Stimulated activated CD4-positive, alpha-beta T cell treated with anti-CD3 and anti-CD28 coated beads, Interleukin-12 subunit alpha, Interleukin-12 subunit beta, amount 100 ng/mL, for 24 hours (primary cell): ENCODE measurements at places on chromosomes 2 and 18.

DNA sequence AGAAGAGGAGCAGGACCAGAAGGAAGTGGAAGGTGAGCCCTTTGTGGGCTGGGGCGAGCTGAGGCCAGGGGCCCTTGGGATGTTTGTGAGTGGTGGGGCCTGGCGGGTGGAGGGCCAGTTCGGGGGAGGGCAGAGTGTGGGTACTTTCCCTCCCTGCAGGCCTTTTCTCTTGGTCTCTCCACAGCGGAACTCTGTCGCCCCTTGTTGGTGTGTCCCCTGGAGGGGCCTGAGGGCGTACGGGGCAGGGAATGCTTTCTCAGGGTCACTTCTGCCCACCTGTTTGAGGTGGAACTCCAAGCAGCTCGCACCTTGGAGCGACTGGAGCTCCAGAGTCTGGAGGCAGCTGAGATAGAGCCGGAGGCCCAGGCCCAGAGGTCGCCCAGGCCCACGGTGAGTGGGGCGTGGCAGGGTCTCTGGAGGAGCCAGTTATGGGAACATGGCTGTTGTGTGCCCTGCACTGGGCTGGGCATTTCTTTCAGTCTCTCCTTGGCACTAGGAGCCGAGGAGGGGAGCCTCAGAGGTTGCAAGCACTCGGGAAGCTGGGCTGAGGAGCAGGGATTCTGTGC, 10.8 kb downstream of the STK11IP start:
- DNase-seq = no peak

GRCh38 chr2:231172025-231172424, 26.4 kb upstream of the ARMC9 start:
- no peak for DNase-seq

GRCh38 chr2:185628985-185629384, 109.6 kb upstream of the FSIP2 start:
- no peak for DNase-seq

DNA sequence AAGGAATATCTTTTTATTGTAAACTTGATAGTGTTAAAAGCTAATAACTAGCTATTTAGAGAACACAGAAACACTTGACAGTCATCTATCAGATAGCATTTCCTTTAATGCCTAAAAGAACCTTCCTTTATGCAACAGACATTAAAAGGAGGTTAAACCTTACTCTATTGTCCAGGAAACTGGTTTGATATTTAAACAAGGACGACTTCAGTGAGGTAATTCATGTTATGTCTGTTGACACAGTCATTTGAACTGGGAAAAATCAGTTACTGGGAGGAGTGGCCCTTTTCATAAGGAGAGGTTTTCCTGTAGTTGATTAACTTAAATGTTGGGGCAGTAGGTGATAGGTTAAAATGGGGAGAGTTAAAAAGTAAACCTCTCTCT, 6.7 kb downstream of the TGIF1 start:
- no peak for DNase-seq

DNA sequence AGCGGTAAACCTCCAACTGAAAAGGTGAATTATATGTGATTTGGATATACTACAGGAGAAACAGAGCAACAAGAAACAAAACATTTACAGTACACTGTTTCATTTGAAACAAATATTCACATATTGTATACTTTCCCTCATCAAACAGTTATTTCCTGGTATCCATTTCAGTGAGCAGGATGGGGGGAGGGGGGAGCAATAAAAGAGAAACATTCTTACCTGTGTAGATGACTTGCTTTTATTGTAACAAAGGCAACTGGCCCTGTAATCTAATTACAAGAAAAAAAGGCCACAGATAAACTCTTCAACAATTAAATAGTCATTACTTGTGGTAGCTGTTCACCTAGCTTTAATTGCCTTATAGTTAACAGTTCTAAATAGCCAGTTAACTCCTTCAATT, 3.9 kb upstream of the PPP1CB start:
- no peak for DNase-seq

GRCh38 chr2:240731178-240731545, 39.5 kb downstream of the AQP12A start:
- DNase-seq = no peak

DNA sequence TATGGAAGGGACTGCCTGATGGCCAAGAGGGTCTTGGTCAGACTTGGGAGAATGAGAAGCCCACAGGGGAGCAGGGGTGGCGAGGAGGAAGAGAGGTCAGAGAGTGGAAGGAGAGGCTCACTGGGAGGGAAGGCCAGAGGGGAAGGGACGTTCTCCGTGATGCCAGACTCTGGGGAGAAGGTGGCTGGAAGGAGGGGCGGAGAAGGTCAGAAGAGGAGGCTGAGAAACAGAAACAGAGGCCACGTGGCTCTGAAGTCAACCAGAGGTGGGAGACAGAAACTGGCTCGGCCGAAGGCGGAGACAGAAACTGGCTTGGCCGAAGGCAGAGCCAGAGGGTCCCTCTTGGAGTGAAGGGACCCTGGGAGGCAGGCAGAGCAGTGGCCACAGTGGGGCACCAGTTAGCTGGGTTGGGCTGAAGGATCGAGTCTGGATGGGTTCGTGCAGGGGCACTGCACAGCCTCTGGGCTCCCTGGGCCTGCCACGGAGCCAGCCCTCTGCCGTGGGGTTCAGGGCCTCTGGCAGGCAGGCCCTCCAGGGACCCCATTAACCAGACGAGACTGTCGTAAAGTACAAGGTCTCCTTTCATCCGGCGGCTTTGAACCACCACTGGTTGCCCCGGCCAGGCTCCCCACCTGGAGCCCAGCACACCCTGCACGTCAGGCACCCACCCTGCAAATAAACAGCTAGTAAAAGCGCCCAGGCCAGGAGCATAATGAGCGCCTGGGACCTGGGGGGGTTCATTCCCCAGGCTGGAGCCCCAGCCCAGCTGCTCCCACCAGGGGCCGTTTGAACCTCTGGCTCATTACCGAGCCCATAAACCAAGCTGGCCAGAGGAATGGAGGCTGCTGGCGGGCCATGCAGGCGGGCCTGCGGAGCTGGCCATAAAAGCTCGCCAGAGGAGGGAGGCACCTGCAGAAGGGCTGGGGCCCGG, 218.8 kb downstream of the DYSF start:
- DNase-seq = no peak

DNA sequence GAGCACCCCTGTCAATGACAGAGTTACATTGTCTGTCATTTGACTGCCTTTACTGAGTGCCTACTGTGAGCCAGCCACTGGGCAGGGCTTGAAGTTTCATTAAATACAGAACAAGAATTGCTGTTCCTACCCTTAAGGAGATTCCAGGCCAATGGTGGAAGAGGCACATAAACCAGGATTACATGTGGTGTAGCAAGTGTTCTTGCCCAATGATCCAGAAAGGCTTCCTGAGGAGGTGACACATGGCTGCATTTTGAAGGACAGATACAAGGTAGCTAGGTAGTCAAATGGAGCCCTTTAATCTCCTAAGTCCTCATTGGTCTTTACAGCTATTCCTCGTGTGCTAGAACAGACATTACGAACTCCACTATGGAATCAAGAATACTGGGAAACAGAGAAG, 312.7 kb downstream of the ETAA1 start:
- DNase-seq = no peak

GRCh38 chr2:218960309-218961165, 1.1 kb downstream of the CDK5R2 start:
- no peak for DNase-seq

DNA sequence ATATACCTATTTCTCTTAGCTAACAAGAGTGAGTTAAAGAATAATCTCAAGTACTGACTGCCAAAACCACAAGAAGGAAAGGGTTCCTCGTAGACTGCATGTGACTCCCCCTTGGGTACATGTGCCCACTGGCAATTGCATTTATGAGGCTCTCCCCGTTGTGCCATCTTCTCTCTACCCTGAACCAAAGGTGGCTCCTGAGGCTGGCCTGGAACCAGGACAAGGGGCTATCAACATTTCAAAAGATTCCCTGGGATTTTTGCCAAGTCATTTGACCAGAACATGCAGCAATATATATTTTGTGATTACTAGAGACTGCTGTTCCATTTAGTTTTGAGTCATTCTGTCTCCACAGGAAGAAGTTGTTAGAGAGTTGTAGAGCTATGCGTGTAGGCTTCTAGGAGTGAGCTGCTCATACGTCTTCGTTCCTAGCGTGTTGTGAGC, 45.8 kb downstream of the LAMA3 start:
- DNase-seq = no peak

GRCh38 chr2:240461471-240462072, 26.1 kb downstream of the GPC1 start:
- DNase-seq = no peak

DNA sequence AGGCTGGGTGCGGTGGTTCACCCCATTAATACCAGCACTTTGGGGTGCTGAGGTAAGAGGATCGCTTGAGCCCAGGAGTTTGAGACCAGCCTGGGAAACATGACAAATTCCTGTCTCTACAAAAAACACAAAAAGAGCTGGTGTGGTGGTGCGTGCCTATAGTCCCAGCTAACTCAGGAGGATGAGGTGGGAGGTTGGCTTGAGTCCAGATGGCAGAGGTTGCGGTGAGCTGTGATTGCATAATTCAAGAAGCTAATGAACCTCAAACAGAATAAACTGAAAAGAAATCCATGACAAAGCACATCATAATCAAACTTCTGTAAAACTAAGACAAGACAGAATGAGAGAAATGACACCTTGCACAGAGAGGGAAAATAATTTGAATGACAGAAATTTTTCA, 54.8 kb downstream of the SEMA4F start:
- no peak for DNase-seq

DNA sequence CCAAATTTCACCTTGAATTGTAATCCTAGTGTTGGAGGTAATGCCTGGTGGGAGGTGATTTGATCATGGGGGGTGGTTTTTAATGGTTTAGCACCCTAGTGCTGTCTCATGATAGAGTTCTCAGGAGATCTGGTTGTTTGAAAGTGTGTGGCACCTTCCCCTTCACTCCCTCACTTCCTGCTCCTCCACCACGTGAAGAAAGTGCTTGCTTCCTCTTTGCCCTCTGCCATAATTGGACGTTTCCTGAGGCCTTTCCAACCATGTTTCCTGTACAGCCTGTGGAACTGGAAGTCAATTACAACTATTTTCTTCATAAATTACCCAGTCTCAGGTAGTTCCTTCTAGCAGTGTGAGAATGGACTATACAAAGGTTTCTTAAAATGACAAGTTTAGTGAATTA, 251.8 kb upstream of the NETO1 start:
- DNase-seq = no peak

GRCh38 chr2:136070913-136071312, 47.0 kb downstream of the CXCR4 start:
- no peak for DNase-seq

DNA sequence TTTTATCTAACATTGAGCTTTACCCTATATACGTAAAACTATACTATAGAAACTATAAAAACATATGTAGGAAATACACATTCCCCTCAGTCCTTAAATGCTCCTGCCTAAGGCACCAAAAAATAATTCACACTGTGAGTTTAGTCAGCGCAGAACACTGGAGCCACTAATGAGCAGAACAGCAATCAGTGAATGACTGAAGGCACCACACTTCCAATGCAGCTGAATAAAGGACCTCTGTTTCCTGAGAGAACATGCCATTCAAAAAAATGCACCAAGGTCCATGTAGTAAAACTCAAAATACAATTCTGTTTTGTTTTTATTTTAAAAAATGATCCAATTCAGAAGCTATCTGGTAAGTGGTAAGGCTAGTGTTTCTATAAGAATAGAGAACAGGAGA, 1280.6 kb upstream of the NRXN1 start:
- DNase-seq = no peak

GRCh38 chr2:67883316-67884087, 179.3 kb downstream of the C1D start:
- DNase-seq = no peak

DNA sequence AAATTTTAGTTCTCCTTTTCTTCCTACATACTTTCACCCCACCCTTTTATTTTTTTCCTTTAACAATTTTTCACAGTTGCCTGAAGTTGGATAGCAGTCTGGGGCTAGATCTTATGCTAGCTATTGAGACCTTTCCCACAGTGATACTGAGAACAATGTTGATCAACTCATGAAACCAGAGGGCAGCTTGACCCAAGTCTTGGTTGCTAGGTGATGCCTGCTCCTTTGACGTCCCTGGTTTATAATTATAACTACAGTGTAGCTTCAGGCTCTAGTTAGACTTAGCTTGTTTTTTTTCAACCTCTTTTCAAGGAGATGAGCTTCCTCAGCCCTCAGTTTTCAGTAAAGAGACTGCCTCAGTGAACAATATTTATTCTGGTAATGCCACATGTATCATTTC, 648.5 kb downstream of the IRS1 start:
- DNase-seq = no peak

DNA sequence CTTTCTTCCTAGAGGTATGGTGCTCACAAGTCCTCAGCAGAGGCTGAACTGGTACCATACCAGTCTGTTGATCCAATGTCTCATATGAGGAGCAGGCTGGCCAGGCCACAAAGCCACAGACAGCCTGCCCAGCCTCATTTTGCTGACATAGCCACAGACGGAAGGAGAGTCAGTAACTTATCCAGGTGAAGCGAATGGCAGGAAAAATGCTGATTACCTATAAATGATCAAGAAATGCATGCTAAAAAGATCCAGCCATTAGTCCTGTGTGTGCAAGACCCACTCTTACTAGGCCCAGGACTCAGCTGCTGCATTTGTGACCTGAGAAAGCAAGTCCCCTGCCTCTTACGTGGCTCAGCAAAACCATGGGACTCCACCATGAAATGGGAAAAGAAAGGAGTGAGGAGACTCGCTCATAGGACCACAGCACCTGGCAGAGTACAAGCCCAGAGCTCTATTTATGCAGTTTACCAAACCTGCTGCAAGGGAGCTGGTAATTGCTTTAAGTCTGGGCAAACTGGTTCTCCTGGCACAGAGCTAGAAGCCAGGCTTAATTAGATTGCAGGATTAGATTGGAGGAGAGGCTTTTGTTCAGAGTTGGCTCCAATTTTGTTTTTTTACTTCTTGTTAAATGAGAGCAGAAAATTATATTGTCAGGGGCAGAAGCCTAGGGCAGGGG, 19.0 kb downstream of the RHOB start:
- DNase-seq = no peak

DNA sequence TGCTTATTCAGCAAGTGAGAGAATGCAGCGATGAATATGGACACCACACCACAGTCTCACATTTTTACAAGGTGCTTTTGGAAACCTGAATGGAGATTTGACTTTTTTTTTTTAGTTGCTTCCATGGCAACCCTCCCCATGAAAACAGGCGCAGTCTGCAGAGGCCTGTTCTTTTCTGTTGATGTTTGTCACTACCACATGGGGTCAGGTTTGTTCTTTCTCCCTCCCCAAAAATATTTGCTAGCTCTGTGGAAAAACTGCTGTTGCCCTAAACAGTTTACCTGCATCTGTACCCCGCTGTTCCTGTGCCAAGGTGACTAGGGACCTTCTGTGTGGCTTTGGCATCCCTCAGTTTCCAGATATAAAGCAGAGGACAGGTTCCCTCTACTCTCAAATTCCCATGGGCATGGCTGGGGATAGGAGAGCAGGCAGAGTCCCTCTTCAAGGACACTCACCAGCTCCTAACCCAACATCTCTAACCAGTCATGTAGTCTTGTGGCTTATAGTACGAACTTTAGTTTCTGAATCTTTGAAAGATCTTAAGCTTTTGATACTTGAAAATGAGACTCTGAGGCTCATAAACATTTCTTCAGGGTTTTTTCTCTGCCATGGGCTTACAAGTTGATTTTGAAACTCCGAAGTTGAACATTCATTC, 14.7 kb upstream of the MAPRE2 start:
- DNase-seq = no peak
